Activated CD8-positive, alpha-beta memory T cell treated with anti-CD3 and anti-CD28 coated beads for 1 hour (primary cell): ENCODE measurements at places on chromosomes 3 and 15.

GRCh38 chr3:64417816-64418215, 192.6 kb upstream of the PRICKLE2 start:
- DNase-seq, result no peak

DNA sequence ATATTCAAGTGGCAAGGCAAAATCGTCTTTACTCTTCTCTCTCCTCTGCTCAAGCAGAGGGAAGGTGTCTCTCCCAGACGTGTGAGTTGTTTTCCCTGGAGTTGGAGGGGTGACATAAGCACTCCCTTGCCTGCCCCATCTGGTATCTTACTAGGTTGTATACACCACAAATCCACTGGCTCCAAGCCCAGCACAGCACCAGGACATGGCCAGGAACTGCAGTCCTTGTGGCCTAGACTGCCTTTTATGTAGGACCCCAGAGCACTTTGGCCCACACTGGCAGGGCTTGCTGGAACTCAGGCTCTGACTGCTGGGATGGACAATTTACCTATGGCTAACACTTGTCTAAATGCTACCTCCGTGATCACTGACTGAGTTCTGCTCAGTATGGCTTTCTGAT, 34.0 kb downstream of the DZIP3 start:
- DNase-seq, result no peak

- DNase-seq, result no peak
Observed at GRCh38 chr15:47265686-47266085, 451.6 kb upstream of the SEMA6D start.

- no peak for DNase-seq
Observed at GRCh38 chr3:64392001-64392400, 166.7 kb upstream of the PRICKLE2 start.

- DNase-seq, result no peak
Observed at GRCh38 chr3:189773056-189773455, 141.9 kb downstream of the TP63 start.

- no peak for DNase-seq
Observed at GRCh38 chr3:29156086-29156715, 124.7 kb upstream of the RBMS3 start.

GRCh38 chr15:72521682-72522081, 47.6 kb downstream of the ARIH1 start:
- DNase-seq, result no peak

- DNase-seq, result no peak
Observed at GRCh38 chr3:184537885-184538665, 23.5 kb upstream of the EPHB3 start.

- no peak for DNase-seq
Observed at GRCh38 chr15:33296050-33296449, 14.7 kb upstream of the RYR3 start.

GRCh38 chr15:99125061-99125891, 20.4 kb downstream of the SYNM start:
- no peak for DNase-seq

GRCh38 chr3:9169326-9169725, 80.1 kb downstream of the SRGAP3 start:
- DNase-seq, result no peak

DNA sequence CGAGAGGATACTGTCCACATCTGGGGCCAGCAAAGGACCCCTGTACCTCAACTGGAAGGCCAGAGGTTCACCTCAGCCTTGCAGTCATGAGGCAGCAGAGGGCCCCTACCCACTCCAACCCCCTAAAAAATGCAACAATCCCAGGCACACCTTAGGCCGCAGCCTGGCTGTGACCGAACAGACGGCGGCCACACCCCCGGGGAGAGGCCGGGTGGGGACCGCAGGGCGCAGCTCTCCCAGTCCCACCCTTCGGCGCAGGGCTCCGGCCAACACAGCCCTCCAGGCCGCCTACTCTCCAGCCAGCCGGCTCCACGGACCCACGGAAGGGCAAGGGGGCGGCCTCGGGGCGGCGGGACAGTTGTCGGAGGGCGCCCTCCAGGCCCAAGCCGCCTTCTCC, 457 bp upstream of the DNAJA4 start:
- no peak for DNase-seq

DNA sequence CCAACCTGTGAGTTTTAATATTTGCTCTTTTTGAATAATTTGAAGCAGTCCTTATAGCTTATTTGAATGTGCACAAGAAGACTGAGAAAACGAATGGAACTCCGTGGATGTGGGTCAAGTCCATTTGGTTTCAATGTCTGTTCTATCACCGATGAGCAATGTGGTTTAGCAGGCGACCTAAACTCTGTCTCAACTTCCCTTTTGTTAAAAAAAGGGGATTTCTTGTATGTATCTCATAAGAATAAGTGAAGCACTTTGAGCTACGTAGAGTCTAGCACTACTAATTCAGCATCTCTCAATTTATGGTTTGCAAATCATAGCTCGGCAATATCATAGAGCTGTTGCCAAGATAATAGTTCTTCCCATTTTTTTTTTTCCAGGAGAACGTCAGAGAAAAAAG, 4.6 kb upstream of the SKIL start:
- DNase-seq, result no peak

GRCh38 chr3:33865133-33865532, 66.7 kb downstream of the PDCD6IP start:
- DNase-seq, result no peak

DNA sequence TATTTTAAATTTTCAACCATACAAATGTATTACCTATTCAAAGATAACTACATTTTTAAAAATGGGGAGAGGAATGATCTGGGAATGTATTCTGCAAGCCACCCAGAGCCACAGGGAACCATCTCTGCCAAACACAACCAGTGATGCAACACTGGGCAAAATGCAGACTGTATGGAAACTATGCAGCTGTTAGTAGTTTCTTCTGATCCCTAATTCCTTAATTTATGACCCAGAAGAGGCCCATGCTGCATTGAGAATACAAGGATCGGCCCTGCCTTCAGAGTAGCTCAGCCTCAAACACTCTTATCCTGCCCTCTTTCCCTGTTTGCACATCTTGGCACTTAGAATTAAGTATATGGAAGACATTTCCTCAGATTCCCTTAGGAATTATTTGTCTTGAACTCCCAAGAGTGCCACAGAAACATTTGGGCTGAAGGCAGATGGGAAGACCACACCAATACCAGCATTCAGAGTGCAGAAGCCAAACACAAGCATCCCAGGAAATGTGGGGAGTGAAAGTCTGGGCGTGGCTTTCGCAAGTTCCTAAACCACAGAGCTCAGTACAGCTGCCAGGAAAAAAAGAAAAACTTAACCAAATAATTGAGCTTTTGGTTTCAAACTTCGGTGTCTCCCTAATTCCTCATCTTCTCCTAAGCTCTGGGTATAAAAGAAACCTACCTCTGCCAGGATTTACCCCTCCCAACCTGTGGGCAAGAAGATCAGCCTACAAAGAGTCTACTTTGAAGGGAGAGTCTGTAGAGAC, 5.3 kb downstream of the SNUPN start:
- DNase-seq, result no peak

DNA sequence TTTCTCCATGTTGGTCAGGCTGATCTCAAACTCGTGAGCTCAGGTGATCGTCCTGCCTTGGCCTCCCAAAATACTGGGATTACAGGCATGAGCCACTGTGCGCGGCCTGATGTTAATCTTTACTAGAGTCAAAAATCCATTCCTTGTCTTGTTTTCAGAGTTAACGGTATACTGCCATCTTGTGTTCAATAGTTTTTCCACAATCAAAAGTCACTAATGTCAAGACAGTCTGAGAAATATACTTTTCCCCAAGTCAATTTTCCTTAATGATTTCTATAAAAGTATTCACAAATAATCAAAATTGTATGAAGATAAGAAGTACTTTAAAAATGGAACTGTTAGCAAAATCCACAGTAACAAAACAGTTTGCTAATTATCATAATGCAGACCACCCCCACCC, 8.5 kb downstream of the CRBN start:
- no peak for DNase-seq

GRCh38 chr15:95644100-95644875, 686.2 kb upstream of the NR2F2 start:
- no peak for DNase-seq

- no peak for DNase-seq
Observed at GRCh38 chr15:36791844-36792571, 212.6 kb downstream of the CDIN1 start.

DNA sequence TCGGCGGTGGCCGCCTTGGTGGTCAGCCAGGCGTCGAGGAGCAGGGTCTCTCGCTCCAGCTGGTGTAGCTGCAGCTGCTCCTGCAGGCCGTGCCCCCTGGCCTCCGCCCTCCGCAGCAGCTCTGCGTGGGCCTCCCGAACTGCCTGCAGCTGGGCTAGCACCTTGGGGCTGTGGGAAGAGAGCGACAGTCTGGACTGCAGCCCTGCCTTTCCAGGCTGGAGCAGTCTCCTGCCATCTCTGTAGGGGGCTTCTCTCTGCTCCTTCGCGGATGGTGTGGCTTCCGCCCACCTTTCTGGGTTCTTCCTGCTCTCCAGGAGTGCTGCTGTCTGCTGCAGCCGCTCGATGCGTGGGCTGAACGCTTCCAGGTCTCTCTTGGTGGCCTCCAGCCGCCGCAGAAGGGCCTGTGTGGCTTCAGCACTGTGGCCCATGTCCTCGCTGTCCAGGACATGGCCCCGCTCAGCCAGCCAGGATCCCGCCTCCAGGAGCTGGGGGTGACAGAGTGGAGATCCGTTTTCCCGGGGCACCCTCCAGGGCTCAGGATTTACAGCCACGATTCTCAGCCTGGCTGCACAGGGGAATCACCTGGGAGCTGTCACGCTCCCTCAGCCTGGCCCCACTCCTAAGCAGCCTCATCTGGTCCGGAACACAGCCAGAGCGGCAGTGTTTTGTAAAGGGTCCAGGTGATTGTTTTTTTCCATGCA, 16.8 kb downstream of the PLA2G4B start:
- no peak for DNase-seq

DNA sequence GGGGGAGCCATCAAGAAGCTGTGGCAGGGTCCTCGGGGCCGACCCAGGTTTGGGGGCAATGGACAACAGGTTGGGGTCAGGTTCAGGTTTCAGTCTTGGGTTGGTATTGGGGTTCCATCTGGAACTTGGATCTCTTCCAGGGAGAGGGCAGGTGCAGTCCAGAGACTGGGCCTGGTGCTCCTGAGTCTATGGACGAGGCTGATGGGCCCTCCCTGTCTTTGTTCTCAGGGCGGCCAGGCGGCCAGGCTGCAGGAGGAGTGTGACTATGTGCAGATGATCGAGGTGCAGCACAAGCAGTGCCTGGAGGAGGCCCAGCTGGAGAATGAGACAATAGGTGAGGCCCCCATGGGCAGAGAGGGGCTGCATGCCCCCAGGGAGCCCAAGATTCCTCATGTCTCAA, 11.1 kb downstream of the VIPR1 start:
- no peak for DNase-seq

GRCh38 chr3:32794487-32795308, 23.1 kb upstream of the TRIM71 start:
- no peak for DNase-seq

- DNase-seq, result no peak
Observed at GRCh38 chr15:70341566-70341965, 243.8 kb upstream of the TLE3 start.

- no peak for DNase-seq
Observed at GRCh38 chr3:10883478-10884234, 67.6 kb downstream of the SLC6A11 start.

DNA sequence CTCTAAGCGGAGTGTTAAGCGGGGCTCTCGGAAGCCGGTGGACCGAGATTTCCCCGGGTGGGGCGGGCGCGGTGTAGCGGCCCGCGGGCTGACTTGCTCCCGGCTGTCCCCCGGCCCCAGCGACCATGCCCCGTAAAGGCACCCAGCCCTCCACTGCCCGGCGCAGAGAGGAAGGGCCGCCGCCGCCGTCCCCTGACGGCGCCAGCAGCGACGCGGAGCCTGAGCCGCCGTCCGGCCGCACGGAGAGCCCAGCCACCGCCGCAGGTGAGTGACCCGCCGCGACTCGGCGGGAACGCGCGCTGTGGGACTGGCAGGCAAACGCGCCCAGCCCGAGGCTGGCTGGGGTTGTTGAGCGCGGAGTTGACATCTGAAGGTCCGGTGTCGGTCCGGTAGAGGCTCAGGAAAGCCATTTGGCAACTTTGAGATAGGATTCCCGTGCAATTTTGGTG, 1.3 kb downstream of the SMC4 start:
- no peak for DNase-seq

- DNase-seq, result no peak
Observed at GRCh38 chr3:172332256-172333041, 115.8 kb downstream of the GHSR start.
